IMR-90 (cell line): ENCODE measurements at places on chromosomes 6 and 20. TPM values are rescaled to one million over a fixed set of nuclear protein-coding genes. Genes with fewer than 3 reads are reported as not detected.

The AKAP12 gene
- total RNA-seq = 118 and 176 TPM in 2 replicates

The MANEA gene
- 9.0 and 11.9 TPM in 2 replicates for total RNA-seq

The HAO1 gene
- total RNA-seq = not detected in 2 replicates

The GABRR1 gene
- total RNA-seq = not detected in 2 replicates

The SLC35F1 gene
- not detected in 2 replicates for total RNA-seq

The CLPSL1 gene
- total RNA-seq = not detected in 2 replicates

The C6orf15 gene
- total RNA-seq = not detected in 2 replicates

The FAM8A1 gene
- 8.2 and 17.2 TPM in 2 replicates for total RNA-seq

The CRISP3 gene
- total RNA-seq = not detected in 2 replicates

The CD109 gene
- total RNA-seq = 5.0 and 7.2 TPM in 2 replicates

The FAM83C gene
- total RNA-seq = not detected in 2 replicates

The KIAA1755 gene
- 2.2 and 2.5 TPM in 2 replicates for total RNA-seq

The ZFP57 gene
- not detected in 2 replicates for total RNA-seq

DNA sequence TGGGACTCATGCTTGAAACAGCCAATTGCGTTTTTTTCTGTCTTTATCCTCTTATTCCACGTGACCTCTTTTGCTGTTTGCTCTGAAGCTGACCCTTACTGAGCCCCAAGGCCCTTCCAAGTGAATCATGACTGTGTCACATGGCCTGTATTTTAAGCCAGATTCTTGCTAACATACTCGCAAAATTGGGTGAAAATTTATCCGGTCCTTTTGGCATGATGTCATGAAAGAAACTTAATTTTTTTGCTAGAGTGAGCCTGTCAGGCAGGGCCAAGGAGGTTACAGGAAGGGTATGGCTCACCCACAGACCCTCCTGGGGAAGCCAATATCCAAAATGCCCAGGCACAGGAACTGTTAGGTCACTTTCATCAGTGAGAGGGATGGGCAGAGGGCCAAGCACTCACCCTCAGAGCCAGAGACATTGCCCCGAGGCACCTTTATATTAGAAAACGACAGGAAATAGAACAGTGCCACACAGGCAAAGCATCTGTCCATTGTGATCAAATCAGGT, 296.7 kb downstream of the CDH26 start:
- peak; percentile 73 for DNase-seq

DNA sequence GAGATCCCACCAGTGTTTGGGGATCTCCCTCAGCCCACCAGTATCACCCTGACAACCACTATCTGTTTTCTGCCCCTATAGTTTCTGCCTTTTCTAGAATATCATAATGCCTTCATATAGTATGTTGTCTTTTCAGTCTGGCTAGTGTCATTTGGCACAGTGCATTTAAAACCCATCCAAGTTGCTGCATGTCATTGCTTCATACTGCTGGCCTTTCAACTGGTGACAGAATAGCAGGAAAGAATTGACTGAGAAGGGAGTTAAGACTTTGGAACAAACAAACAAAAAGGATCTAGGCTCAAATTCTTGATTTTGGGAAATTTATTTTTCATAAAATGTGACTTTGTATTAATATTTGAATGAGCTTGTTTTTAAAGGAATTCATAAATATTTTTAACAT, 4.5 kb downstream of the LMBRD1 start:
- no peak for DNase-seq

DNA sequence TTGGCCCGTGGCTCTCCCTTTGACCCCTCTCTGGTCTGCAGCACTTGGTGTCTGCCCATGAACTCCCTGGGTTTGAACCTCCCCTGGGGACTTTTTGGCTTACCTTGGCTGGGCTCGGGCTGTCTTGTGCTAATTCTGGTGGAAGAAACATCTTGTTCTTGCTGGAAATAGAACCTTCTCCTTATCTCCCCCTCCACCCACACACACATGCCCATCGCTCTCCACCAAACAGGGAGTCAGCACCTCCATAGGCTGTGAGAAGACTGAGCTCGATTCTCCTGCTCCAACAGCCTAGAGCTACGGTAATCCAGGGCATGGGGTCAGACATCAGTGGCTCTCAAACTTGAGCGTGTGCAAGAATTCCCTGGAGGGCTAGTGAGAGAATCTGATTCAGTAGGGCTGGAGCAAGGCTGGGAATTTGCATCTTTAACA, 114.4 kb upstream of the SLC22A23 start:
- DNase-seq = no peak

GRCh38 chr6:80403365-80403764, 296.9 kb downstream of the BCKDHB start:
- no peak for DNase-seq

DNA sequence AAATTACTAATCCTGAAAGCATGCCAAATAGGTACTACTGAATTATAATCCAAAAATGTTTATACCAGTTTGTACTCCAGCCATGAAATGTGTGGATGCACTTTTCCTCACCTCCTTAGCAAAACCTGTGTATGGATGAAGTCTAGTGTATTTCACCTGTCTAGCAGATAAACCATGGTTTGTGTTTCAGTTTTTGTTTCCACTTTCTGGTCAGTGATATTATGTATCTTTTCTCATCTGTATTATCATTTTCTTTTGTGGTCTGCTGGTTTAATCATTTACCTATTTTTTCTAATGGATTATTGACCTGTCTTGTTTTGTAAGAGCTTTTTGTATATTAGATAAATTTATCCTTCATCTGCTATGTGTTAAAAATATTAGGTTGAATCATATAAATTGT, 41.0 kb upstream of the TMEM217 start:
- DNase-seq = no peak

DNA sequence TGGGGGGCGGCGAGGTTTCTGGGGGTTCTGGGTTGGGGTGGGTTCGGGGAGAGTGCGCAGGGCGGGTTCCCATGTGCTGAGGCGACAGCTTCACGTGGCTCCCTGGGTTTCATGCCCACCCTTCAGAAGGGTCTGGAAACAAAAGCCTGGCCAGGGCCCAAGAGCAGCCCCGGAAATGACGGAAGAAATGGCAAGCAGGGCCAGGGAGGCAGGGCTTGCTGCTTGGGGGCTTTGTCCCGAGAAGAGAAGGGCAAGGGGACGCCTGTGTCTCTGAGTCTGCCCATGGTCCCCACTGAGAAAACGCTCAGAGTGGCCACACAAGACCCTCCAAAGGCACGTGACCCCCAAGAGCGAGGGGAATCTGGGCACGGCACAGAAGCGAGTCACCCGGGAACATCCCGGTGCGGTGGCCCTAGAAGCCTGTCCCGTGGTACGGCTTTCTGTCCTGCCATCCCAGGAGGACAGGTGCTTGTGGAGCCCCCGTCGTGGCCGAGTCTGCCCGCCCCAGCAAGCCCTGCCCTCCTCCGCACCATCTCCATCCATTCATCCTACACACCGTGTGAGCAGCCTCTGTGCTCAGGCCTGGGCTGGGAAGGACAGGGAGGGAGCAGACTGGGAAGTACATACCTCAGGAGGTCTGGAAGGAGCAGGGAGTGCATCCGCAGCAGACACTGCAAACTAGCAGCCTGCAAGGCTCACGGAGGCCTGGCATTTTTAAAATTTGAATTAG, 9.0 kb downstream of the NPEPL1 start:
- DNase-seq = no peak

GRCh38 chr6:166932616-166933015, 23.7 kb downstream of the RNASET2 start:
- no peak for DNase-seq

- no peak for DNase-seq
These were observed 6.9 kb downstream of the PI3 start for GRCh38 chr20:45181639-45182038.

- DNase-seq = no peak
These were observed 504.2 kb upstream of the ID4 start for GRCh38 chr6:19332806-19333460.

- DNase-seq = no peak
These were observed 776.3 kb downstream of the EYS start for GRCh38 chr6:64930681-64931080.

DNA sequence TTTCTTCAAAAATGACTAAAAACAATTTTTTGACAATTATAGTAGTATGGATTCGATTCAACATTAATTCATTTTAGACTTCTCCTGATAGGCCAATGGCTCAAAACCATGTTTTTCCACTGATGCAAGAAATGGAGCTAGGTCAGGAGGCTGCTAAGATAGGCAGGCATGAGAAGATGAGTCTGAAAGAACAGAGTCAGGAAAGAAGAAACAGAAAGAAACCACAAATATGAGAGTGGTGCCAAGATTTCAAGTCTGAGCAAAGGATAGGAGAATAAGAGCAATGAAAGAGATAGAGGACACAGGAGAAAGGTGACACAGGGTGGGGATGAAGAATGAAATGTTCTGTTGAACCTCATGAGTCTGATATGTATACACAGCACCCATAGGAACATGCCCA, 112.2 kb downstream of the TASP1 start:
- peak; percentile 29 for DNase-seq

GRCh38 chr20:49483018-49483695, 689 bp upstream of the KCNB1 start:
- DNase-seq = no peak

GRCh38 chr6:157904999-157905398, 76.7 kb upstream of the SYNJ2 start:
- no peak for DNase-seq

GRCh38 chr6:135546680-135547418, 49.3 kb upstream of the AHI1 start:
- DNase-seq = no peak

GRCh38 chr6:90368601-90369000, 72.0 kb upstream of the BACH2 start:
- peak; percentile 79 for DNase-seq

DNA sequence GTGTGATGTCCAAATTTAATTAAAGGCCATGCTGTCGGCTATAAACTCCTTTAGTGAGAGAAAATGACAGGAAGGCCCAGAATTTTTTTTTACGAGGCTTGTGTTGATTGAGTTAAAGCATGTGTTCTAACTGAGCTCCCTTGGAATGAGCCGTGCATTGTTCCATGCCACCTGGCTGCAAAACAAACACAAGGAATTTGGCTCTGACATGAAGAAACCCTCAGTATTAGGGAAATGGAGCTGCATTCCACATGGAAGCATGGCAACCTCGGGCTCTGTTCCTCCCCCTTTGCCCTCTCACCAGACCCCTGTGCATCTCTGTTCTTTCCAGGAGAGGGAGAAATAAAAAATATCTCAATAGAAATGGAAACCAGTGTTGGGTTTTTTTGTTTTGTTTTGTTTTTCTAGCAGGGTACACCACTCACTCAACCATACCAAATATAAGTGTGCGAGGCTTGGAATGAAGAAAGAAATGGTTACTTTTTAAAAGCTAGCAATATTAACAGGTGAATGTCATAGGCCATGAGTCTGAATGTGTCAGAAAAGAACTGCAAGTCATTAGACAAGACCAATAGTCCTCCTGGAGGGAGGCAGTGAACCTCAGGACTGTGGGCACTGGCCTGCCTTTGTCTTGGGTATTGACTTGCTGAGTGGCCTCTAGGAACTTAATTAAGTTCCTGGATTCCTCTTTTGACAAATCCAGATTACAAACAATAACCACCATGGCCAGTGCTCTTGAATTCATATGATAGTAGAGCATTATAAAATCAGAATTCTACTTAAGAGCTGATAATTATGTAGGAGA, 935.1 kb downstream of the KIF16B start:
- DNase-seq = no peak

GRCh38 chr6:90940812-90941481, 354.1 kb upstream of the MAP3K7 start:
- DNase-seq = peak; percentile 66

- no peak for DNase-seq
These were observed 44.6 kb downstream of the STXBP5 start for GRCh38 chr6:147248859-147249258.

DNA sequence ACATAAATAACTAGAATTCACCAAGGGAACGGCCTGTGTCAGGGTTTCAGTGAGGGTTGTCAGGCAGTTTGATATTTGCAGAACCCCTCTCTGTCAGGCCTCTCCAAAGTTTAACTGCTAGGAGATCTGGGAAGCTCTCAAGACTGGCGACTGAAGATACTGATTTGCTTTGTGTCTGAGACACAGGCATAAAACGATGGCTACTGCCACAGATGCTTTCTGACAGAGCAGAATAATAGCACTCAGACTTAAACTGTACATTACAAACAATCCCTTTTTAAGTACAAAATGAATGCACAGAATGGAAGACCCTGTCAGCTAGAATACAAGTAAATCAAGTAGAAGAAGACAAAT, 7.2 kb upstream of the ATXN1 start:
- no peak for DNase-seq

- no peak for DNase-seq
These were observed 13.1 kb upstream of the RAET1L start for GRCh38 chr6:150038202-150039062.

- DNase-seq = no peak
These were observed 71.9 kb upstream of the SULF2 start for GRCh38 chr20:47857187-47857568.

DNA sequence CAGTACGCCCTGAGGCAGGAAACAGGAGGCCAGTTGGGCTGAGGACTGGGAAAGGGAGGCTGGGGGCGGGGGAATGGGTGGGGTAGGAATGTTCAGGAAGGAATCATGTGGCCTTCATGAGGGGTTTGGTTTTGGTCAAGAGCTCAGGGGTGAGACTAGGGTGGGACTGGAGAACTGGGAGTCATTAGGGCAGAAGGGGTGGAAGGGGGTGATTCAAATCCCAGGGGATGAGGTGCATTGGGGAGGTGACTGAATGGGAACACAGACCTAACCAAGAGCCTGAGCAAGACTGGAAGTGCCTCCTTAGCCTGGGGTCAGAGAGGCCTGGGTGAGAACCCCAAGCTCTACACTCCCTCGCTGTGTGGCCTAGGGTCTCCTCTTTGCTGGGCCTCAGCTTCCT, 86.8 kb downstream of the DLGAP4 start:
- DNase-seq = no peak

GRCh38 chr20:62291251-62292066, 11.3 kb upstream of the ADRM1 start:
- DNase-seq = no peak
